Ammon's horn (tissue), 1 donor: ENCODE measurements at places on chromosomes 2 and 18.

GRCh38 chr2:65227020-65227455 is 593 bp upstream of the ACTR2 start:
- DNase-seq, result no peak

DNA sequence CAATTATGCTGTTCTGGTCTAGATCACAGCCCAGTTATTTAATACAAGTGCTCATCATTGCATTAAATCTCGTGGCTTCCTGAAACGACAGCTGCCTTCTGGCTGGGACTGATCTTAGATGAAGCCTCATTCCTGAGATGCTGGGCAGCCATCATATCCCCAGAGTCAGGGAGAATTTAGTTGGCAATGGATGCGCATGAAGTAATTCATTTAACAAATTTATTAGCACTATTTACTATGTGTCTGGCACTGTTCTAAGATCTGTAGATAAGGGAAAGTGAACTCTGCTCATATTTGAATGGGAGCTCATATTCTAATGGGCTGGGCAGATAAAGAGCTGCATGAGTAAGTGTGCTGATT is 244.7 kb downstream of the KCNS3 start:
- DNase-seq, result no peak

GRCh38 chr2:120770176-120770575 is 34.5 kb downstream of the GLI2 start:
- DNase-seq, result no peak

DNA sequence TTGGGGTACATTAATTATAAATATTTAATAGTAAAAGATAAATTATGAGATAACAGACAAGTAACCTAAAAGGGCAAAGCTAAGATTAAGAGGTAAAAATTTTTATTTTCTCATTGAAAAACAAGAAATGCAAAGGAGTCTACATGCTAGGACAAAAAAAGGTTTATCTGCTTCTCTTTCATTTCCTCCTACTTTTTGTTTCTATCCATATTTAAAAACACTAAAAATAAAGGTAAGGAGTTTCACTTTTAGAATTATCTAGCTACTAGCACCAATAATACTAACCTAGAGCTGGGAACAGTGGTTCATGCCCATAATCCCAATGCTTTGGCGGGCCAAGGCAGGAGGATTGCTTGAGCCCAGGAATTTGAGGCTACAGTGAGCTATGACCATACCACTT is 1551.7 kb upstream of the SLC39A10 start:
- no peak for DNase-seq

- DNase-seq, result no peak
These were observed 402.3 kb downstream of the ERBB4 start for GRCh38 chr2:212136216-212136795.

DNA sequence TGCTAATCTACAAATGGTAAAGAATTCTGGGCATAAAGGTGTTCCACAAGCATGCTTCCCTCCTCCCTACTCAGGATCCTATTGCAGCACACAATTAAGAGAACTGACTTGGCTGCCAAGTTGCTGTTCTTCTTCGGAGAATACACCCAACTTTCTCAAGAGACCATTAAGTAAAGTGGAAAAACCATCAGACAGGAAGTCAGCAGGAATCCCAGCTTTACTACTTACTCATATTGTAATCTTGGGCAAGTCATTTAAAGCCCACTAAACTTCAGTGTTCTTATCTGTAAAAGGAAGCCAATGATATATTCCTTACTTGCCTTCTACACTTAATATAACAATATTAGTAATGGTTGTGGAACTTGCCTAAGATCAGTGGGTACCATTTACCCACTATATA is 37.8 kb downstream of the PSTPIP2 start:
- no peak for DNase-seq

DNA sequence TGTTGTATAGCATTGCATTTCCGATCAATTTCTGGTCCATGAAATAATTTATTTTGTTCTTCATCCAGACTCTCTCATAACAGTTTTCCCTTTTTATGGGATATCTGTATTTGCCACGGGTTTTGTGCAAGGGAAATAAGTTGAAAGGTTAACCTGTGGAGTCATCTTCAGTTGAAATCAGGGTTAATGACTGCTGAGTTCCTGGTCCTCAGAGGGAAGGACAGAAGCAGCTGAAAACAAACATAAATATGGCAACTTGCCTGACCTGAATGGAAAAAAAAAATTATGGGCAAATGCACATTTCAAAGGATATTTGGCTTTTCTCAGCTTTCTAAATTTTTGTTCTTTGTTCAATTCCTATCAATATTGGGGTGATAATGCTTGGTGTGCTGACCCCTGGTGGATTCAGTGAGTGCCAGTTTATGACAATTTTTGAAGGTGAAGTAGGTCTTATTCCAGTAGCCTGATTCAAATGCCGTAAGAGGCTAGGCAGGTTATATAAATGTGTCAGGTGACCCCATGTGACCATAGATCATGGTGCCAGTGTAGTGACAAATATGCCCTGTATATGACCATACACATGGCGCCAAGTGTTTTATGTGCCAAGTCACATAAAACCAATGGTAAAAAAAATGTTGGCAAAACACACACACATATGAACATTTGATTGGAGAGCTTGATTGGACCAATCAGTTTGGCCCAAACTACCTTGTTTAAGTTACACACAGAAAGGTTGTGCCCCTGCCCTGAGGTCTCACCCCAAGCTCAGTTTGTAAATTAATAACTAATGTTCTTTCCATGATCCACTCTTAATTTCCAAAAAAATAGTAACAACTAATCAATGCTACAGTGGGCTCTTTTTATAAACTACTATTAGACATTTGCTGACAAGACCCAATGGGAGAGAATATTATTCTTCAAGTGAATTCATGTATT is 47.6 kb upstream of the FAM124B start:
- no peak for DNase-seq

- no peak for DNase-seq
These were observed 12.3 kb upstream of the NEU4 start for GRCh38 chr2:241796610-241797138.

GRCh38 chr18:34028324-34028723 is 196.4 kb downstream of the NOL4 start:
- no peak for DNase-seq

DNA sequence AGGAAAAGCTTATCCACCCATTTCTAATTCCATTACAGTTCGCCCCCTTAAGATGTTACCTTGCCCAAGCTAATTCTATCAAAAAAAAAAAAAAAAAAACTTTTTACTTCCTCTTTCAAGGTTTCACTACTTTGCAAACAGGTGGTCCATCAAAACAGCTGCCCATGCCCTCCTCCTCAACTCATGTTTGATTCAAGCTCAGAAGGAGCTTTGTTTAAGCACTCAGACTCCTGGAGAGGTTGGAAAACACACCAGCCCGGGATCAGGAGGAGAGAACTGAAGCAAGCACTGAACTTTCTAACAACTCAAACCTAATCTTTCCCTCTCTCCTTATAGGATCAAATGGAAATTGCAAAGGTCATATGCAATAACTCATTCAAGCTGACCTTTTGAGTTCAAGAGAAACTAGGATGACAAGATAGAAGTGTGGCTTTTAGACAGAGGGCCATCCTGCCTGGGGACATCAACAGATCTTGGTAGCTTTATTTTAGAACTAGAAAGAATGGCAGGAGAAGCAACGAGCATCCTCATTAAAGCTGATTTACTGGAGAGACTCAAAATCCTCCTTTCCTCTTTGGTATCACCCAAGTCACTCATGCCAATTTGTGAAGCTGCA is 28.3 kb upstream of the FZD7 start:
- no peak for DNase-seq

DNA sequence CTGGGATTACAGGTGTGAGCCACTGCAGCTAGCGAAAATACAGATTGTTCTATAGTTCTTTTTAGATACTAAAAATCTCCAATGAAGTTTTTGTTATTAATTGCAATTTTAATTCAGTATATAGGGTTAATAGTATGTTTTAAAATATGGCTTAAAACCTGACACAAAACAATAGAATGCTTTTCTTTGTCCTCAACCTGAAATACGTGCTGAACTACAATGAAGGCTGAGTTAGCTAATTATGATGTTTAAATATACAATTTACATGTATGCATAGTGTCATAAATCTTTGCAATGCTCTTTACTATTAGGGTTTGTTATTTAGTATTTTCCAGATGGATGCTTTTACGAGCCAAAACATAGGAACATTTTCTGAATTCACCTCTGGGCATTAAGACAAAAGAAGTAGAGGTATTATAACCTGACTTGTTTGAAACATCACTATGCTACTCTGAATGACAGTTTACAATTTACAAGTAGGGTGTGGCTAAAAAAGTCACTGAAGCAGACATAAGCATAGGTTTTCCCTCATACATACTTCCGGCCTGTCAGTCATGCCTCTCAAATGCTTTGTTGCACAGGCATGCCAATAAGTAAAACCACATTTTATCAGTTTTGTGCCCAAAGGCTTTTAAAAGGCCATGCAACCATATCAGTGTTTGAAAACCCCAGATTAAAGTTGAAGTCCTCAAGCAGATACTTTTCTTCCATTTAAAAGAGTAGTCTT is 168.3 kb downstream of the OTX1 start:
- no peak for DNase-seq

- DNase-seq, result no peak
These were observed 11.1 kb downstream of the RAB3GAP1 start for GRCh38 chr2:135063210-135063609.
